Activated CD4-positive, alpha-beta T cell treated with anti-CD3 and anti-CD28 coated beads, Interleukin-10, Interleukin-2, amounts not matched to agents 100 ng/mL and 50 ng/mL, durations not matched to agents 16 hours and 8 hours (primary cell): ENCODE measurements at places on chromosomes 16 and 17.

- DNase-seq, result no peak
These were observed 5.6 kb upstream of the SHMT1 start for GRCh38 chr17:18368946-18369345.

- no peak for DNase-seq
These were observed 2.8 kb downstream of the RAB40C start for GRCh38 chr16:592518-593306.

- no peak for DNase-seq
These were observed 7.8 kb downstream of the GLOD4 start for GRCh38 chr17:774313-774584.

GRCh38 chr16:68335175-68335574 is 24.4 kb downstream of the PRMT7 start:
- no peak for DNase-seq

GRCh38 chr17:47982645-47983390 is 11.9 kb downstream of the CDK5RAP3 start:
- no peak for DNase-seq

GRCh38 chr17:61556224-61557188 is 34.5 kb downstream of the NACA2 start:
- DNase-seq, result no peak

DNA sequence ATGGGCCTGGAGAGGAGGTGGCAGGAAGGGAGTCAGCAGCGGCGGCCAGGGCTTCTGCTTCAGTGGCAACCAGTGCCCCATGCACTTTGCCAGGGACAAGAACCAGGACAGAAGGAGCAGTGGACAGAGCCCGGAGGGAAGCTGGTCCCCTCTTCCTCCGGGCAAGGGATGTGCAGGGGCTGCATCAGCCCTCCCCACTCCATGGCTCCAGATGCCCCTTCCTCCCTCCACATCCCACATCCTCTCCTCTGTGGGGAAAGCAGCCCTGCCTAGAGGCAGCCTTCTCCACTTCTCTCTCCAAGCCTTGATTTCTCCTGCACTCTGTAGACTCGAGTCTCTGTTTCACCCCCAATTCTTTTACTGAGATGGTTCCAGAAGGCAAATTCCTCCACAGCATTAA is 50.4 kb downstream of the AIPL1 start:
- no peak for DNase-seq

- no peak for DNase-seq
These were observed 54.7 kb upstream of the FASN start for GRCh38 chr17:82152556-82153294.

DNA sequence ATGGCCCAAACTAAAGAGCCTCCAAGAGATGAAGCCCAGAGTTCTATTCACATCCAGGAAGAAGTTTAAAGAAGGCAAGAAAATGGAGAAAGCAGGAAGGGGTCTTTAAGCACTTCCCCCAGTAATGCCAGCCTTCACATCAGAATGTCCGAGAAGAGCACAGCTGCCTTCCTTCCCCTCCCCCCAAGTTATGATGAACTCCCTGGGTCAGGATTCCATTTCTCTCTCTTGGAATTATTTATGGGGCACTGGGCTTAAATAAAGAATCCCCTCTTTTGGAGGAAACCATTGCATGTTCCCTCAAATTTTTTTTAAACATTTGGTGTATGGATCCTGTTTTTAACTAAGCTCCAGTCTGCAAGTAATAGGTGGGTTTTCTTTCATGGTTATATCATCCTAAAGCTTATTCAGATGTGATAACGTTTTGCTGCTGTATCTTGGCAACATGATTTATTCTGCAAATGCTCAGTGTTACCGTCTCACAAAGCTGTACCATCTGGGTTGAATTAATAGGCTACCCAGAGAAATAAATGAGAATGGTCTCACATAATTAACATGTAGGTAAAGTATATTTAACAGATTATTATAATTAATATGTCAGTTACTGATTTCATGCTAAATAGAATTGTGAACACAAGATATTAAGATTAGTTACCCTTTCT is 160.9 kb upstream of the TOX3 start:
- no peak for DNase-seq

- no peak for DNase-seq
These were observed 289.6 kb upstream of the ASIC2 start for GRCh38 chr17:33582661-33583060.

GRCh38 chr16:76276745-76277438 is at the start of gene CNTNAP4:
CNTNAP4 (plus strand) TSS chr16:76277401; CDS start chr16:76277663, 262 bp downstream.
- no peak for DNase-seq
